NCI-H2081 (cell line): ENCODE measurements at places on chromosomes 4 and X.

- no peak for DNase-seq
These were observed 38.8 kb downstream of the FAT1 start for GRCh38 chr4:186684889-186685309.

- DNase-seq = no peak
These were observed 23.8 kb upstream of the CXorf38 start for GRCh38 chrX:40671126-40671525.

DNA sequence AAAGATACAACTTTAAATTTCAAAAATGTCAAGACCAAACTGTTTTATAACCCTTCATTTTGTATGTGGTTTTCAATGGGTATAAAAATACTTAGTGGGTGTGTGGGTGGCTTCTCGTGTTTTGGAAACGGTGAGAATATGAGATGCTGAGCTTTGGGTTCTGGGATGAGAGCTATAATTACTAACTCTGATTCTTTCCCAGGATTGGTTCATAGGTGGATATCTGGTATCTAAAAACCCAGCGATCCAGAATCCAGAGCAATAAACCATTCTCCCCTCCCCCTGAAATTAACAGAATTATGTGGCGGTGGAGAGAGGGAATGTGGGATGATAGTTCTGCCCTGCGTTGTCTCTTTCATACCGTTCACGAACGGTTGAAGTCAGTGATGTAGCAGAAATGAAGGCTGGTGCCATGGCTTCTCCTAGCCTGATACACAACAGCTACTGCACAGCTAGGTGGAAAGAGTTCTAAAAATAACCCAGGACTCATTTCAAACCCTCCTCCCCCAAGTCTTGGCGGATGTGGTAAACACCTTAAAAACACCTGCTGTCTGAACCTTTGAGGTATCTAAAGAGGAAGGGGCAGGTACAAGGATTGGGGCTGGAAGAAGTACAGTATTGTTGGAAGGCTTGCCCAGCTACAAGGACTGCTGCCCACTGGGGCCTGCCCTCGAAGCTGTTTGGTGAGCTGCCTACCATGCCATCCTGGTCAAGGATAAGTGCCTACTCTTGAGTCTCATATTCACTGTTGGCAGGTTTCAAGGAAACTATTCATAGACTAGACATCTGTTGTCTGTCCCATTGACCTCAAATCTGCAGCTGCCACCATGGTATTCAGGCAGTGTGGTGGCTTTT is 44.5 kb downstream of the SEPTIN11 start:
- no peak for DNase-seq

GRCh38 chrX:72236841-72237240 is 2.0 kb downstream of the ERCC6L start:
- DNase-seq = no peak

- DNase-seq = peak; percentile 15
These were observed 17.2 kb downstream of the PROM1 start for GRCh38 chr4:16066586-16067128.

DNA sequence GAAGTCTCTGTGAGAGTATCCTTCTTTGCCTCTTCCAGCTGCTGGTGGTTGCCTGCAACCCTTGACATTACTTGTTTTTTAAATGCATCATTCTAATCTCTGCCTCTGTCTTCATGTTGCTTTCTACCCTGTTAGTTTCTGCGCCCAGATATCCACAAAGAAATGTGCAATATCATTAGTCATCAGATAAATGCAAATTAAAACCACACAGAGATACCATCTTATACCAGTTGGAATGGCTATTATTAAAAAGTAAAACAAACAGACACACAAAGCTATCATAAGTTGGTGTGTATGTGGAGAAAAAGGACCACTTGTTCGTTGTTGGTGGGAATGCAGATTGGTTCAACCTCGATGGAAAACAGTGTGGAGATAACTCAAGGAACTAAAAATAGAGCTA is 517.4 kb downstream of the FAT4 start:
- DNase-seq = no peak

DNA sequence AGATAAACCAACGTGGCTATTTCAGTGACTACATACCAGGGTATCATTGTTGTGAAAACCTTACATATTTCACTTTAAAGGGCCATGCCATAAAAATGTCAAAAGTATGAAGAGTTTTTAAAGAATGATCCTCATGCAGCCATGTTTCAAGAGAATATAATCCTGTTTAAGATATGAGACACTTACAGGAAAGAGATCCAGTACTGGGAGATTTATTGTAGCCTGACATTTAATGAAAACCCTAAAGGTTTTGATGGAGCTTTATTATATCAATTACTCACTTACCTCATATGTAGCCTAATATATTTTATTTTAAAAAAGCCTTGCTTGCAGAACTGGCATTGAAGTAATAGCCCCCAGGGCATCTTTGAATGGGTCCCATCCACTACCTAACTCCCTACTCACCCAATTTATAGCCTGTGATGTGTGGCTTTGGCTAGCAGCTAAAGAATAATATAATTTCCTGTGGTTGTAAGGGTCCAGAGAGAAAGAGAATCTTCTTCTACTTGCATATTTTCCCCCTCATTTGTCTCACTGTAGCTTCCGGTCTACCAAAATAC is 7.7 kb upstream of the GABRG1 start:
- DNase-seq = no peak

DNA sequence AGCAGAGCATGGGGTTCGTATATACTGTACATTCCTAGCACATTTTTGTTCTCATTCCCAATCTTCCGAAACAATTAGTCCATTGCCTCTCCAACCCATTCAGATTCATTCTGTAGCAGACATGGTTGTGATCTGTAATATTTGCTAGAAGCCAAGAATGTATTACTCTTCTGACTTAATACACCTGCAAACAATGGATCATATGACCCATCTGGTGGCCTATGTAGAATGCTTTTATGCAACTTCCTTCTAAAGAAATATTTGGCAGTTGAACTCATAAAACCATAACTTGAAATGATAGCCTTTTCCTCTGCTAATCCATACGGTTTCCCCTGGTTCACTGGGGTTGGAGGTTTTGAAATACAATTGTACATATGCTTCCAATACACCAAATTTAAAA is 32.8 kb upstream of the SGMS2 start:
- DNase-seq = no peak

DNA sequence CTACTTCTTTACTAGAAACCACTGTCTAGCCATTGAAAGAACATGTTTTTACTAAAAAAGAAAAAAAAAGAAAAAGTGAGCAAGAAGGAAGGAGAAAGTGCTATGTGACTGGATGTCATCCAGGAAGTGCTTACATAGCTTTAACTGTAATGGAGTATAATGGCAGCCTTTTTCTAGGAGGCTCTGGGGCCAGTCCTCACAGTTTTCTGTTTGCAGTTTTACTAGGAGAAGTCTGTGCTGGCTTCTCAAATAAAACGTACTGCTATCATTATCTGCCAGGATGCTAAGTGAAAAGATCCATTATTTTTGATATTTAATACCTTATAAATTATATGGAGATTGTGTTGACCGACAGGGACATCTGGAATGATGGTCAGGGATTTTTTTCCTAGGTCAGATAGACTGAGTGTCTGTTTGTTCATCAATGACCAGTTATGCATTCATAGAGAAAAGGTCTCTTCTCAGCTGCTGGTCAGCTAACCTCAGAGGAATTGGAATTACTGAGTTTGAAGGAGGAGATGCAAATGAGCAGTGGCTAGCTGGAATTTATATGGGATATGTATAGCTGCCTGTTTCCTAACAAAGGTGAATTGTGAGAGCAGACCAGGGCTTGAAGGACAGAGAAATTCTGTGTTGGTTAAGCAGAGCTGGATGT is 21.7 kb downstream of the LPAR4 start:
- DNase-seq = no peak

DNA sequence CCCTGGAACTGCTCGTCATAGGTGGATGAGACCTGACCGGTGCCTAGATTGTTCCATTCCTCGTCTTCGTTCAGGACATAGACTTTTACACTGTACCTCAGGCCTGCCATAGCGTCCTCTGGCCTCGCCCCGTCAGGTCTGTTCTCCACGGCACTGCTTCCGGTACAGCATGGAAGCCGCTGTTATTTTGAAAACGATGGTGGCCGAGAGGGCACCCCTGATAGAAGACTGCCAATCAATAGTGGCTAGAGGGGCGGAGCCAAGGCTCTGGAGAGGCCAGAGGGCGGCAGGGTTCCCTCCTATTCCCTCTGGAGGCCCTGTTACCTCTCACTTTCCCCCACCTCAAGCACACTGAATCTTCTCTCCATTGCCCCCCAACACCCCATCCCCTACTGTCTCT is at the start of gene PPP4R3C:
Gene PPP4R3C (minus strand): TSS at position 155 of the 400 bp plus-strand sequence. CDS start 45 bp downstream, at position 110.
- DNase-seq = no peak

DNA sequence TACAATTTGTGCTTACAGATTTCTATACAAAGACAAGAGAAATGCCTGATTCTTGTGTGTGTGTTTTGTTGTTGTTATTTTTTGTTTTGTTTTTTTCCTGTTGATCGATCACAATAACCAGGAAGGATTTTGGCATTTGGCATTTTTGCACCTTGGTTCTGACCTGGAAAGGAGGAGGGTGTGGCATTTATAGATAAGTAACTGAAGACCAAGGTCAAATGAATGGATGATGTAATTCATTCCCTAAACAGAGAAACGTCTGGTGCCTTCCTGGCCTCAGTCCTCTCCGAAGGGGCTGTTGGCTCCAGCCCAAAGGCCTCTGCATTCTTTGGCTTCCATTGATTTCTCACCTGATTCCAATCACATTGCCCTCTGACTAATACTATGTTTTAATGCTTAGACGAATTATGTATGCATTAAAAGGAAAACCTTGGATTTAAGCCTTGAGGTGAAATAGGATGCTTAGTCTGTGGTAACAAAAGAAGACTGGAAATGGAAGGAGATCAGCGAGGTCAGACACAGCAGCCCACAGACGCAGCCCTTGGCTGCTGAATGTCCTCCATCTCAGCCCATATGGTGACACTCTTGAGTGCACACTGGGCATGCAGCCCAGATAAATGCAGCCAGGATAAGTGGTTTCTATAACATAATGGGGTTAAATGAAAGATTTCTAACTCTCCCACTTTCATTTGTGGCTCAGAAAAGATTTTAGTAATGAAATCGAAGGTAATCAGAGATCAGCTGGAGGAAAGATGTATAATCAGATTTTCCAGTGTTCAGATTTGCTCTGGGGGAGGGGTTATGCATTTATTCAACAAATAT is 60.5 kb upstream of the TRIM2 start:
- DNase-seq = peak; percentile 44

DNA sequence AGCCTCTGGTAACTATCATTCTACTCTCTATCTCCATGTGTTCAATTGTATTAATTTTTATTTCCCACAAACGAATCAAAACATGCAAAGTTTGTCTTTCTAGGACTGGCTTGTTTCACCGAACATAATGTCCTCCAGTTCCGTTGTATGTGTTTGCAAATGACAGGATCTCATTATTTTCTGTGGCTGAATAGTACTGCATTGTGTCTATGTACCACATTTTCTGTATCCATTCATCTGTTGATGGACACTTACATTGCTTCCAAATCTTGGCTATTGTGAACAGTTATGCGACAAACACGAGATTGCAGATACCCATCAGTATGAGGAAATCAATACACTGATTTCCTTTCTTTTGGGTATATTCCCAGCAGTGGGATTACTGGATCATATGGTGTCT is 8.4 kb upstream of the LDOC1 start:
- DNase-seq = no peak

DNA sequence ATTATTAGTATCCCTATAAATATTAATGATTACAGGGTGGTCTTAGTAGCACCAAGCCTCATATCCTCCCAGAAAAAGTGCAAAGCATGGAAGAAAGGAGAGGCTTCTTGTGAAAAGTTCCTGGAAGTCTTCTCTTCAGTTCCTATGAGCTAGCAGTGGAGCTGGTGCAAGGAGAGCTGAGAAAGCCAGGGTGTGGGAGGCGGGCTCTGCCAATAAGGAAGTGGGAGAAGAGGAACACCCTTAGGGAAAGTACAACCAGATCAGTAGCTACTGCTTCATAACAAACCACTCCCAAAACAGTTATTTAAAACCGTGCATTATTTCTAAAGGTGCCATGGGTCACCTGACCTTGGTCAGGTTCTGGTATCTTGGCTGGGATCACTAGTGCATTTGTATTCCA is 72.4 kb downstream of the MAP9 start:
- no peak for DNase-seq

- peak; percentile 52 for DNase-seq
These were observed 4.7 kb downstream of the RASGEF1B start for GRCh38 chr4:81466841-81467671.

- DNase-seq = no peak
These were observed 45.3 kb upstream of the ZMAT1 start for GRCh38 chrX:101977106-101977505.

DNA sequence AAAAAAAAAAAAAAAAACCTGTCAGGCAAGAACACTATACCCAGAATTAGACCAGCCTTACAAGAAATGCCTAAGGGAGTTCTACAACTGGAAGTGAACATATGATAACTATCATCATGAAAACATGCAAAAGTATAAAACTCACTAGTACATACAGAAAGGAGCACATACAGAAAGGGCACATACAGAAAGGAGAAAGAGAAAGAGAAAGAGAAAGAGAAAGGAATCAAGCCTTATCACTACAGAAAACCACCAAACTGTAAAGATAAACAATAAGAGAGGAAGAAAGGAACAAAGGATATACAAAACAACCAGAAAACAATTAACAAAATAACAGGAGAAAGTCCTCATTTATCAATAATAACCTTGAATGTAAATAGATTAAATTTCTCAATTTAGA is 50.4 kb downstream of the PHKA1 start:
- no peak for DNase-seq

GRCh38 chr4:26120098-26120825 is 200.6 kb upstream of the RBPJ start:
- no peak for DNase-seq

DNA sequence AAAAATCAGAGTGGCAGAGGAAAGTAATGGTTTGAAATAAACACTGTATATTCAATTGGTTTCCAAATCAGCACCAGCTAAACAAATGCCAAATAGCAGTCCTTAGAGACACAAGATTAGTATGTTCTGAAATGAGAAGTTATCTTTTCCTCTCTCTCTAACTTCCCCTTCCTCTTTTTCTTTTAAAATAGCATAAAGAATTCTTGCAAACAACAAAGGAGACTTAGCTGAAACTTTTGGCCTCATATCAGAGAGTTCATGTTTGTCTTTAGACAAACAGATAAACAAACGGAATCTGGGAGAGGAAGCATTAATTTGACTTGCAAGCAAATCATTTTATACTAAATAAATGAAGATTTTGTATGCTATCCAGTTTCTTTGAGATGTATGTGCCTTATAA is 399.0 kb downstream of the GBA3 start:
- no peak for DNase-seq

GRCh38 chrX:1468250-1468772 is 15.6 kb upstream of the ASMTL start:
- DNase-seq = no peak

DNA sequence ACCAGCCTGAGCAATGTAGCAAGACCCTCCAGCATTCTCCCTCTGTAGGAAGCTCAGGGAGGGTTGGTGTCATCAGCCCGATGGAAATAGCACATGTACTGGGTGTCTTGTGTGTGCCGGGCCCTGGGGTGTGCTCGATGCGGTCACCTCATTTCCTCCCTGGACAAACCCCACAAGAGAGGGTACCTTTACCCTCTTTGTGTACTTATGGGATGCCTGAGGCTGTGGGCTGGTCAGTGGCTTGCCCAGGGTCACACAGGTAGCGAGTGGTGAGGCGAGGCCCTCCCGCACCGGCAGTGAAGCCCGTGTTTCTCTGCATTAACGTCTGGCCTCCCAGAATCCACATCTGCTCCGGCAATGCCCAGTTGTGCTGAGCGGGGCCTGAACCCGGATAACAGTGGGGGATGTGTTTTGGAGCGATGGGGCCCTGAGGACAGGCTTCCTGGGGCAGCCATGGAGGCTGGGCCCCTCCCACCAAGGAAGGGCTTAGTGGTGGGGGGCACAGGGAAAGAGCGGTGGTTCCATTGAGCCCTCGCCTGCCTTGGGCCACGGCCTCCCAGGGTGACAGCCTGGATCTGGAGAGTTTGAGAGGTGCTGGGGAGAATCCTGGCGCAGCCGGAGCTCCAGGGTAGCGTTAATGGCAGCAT is 8.1 kb downstream of the PSAPL1 start:
- DNase-seq = no peak
